ENCODE measurements at places on chromosomes 7 and 10.

DNA sequence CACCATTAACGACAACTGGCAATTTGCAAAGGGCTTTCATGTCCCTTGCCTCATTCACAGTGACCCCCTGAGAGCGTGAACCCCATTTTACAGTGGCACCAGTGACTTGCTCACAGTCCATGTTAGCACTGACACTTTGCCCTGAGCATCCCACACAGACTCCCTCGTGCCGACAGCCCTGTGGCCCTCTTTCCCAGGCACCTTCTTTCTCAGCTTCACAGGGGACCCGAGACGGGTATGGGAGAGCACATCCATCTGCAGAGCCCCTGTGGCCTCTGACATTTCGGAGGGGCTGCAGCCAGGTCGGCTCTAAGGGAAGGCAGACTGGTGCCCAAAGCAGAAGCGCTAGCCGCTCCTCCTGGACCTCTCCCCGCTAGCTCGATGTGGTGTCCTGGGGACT, 10.8 kb downstream of the LOXL4 start:
- no peaks in the 10 kb centered on the region for H3K27me3 ChIP-seq
- DNase-seq, result no peak
- peaks cover 6% of the 10 kb centered on the region for H3K36me3 ChIP-seq
- peak overlapping the region; percentile 5 for H3K27ac ChIP-seq
- H3K4me3 ChIP-seq, result no peak overlapping the region
- no peaks in the 10 kb centered on the region for H3K4me1 ChIP-seq

GRCh38 chr7:128422037-128422436, 12.3 kb upstream of the IMPDH1 start:
- no peak overlapping the region for H3K4me3 ChIP-seq
- H3K27me3 ChIP-seq, result no peaks in the 10 kb centered on the region
- H3K36me3 ChIP-seq, result no peaks in the 10 kb centered on the region
- no peak for DNase-seq
- H3K4me1 ChIP-seq, result peaks cover 9% of the 10 kb centered on the region

GRCh38 chr10:100828738-100829096, 83.3 kb downstream of the PAX2 start:
- H3K36me3 ChIP-seq, result no peaks in the 10 kb centered on the region
- peaks cover 54% of the 10 kb centered on the region for H3K27me3 ChIP-seq
- H3K4me3 ChIP-seq, result peak overlapping the region; percentile 57
- no peak for DNase-seq

DNA sequence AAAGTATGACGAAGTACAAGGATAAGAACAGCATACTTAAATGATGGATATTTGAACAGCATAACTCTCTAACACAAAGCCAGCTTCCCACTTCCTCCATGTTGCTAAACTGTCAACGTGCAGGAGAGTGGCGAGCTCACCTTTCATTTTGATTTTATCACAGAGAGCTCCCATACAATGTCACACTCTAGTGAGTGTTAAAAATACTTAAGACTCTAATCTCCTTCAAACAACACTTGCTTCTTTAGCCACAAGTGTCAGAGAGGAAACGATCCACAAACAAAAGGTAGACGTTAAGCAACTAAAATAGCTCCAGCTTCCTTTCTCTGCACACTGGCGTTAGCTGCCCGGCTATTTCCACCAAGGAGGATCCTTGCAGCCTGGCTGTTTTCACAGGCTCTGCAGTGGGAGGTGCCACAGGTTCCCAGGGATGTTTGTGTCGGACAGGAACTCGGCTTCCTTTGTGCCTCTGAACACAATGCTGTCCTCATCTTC, 194.6 kb downstream of the COBL start:
- H3K27me3 ChIP-seq, result no peaks in the 10 kb centered on the region
- no peaks in the 10 kb centered on the region for H3K4me1 ChIP-seq
- H3K36me3 ChIP-seq, result no peaks in the 10 kb centered on the region
- H3K27ac ChIP-seq, result no peak overlapping the region
- peak overlapping the region; percentile 27 for H3K4me3 ChIP-seq
- no peak for DNase-seq

- H3K27me3 ChIP-seq, result no peaks in the 10 kb centered on the region
- no peak for DNase-seq
- H3K4me1 ChIP-seq, result no peaks in the 10 kb centered on the region
- no peak overlapping the region for H3K4me3 ChIP-seq
- H3K36me3 ChIP-seq, result no peaks in the 10 kb centered on the region
These were observed 14.2 kb upstream of the ZNF735 start for GRCh38 chr7:64192775-64193174.

GRCh38 chr10:11401264-11402235, 209.9 kb downstream of the USP6NL start:
- H3K36me3 ChIP-seq, result no peaks in the 10 kb centered on the region
- no peak overlapping the region for H3K4me3 ChIP-seq
- H3K4me1 ChIP-seq, result no peaks in the 10 kb centered on the region
- DNase-seq, result no peak

DNA sequence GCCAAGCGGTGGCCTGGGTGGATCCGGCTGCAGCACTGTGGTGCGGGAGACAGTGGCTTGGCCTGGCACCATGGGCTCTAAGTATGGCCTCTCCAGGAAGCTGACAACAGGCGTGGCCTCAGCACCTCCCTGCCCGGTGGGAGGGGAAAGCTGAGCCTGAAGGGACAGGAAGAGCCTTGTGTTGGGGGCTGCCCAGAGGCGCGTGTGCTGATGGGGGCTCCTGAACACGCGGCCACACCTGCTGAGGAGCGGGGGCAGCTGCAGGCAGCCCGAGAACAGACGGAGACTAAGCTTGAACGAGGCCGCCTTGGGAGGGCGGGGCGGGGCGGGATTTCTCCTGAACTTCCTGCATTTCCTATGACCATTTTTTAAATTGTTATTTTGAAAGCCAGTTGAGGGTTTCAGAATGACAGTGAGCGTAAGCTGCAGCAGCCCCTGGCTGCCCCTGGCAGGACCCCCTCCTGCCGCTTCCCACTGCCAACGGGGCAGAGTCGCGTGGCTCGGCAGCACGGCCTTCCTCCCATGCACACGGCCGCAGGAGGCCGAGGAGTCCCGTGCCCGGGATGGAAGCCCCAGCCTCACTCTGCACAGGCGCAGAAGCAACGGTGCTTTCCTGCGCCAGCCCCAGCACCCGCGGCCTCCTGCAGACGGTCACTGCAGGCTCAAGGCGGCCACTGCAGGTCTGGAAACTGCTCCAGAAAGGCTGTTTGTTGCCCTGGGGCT, 43.2 kb downstream of the DPYSL4 start:
- H3K4me1 ChIP-seq, result peaks cover 7% of the 10 kb centered on the region
- no peak for DNase-seq
- no peak overlapping the region for H3K4me3 ChIP-seq
- no peaks in the 10 kb centered on the region for H3K36me3 ChIP-seq
- peaks cover 2% of the 10 kb centered on the region for H3K27me3 ChIP-seq

DNA sequence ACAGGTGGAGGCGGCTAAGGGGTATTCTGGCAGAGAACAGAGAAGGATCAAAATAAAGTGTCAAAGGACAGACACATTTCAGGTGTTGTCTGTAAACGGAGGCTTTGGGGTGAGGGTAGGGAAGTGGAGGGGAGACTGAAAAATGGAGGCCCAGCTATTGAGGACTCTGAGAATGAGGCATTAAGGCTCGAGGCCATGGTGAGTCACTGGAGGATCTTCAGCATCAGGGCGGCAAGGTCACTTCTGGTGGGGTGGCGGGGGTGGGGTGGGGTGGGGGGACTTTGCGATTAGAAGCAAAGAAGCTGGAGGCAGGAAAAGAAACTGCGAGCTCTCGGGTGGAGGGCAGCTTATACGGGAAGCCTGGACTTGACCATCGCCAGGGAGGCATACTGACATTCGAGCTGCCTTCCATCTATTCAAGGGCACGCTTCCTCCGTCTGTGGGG, 58.4 kb upstream of the PCGF5 start:
- peaks cover 48% of the 10 kb centered on the region for H3K27me3 ChIP-seq
- peak overlapping the region; percentile 35 for H3K27ac ChIP-seq
- H3K36me3 ChIP-seq, result no peaks in the 10 kb centered on the region
- DNase-seq, result no peak
- H3K4me3 ChIP-seq, result peak overlapping the region; percentile 67

DNA sequence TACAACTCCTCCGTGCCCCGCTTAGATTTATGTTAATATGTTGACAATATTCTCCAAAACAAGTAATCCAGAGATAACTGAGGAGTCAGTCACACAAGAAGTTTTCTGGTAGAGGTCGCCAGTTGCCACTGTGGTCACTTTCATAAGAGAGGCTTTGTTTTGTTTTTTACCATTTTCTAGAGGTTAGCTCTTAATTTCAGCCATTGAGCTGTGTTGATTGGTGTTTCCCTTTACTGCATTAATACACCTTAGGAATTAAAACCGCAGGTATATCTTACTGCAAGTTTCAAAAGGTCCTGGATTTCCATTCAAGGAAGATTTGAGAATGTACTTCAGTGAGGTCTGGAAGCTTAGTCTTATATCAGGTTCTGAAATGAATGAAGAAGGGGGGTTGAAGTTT, 3.5 kb downstream of the BMI1 start:
- peaks cover 43% of the 10 kb centered on the region for H3K4me1 ChIP-seq
- peaks cover 38% of the 10 kb centered on the region for H3K27me3 ChIP-seq
- no peak for DNase-seq

- no peaks in the 10 kb centered on the region for H3K27me3 ChIP-seq
- H3K36me3 ChIP-seq, result peaks cover 31% of the 10 kb centered on the region
- no peak for DNase-seq
- H3K4me3 ChIP-seq, result no peak overlapping the region
- H3K27ac ChIP-seq, result no peak overlapping the region
These were observed 23.7 kb downstream of the PTEN start for GRCh38 chr10:87887146-87887545.

DNA sequence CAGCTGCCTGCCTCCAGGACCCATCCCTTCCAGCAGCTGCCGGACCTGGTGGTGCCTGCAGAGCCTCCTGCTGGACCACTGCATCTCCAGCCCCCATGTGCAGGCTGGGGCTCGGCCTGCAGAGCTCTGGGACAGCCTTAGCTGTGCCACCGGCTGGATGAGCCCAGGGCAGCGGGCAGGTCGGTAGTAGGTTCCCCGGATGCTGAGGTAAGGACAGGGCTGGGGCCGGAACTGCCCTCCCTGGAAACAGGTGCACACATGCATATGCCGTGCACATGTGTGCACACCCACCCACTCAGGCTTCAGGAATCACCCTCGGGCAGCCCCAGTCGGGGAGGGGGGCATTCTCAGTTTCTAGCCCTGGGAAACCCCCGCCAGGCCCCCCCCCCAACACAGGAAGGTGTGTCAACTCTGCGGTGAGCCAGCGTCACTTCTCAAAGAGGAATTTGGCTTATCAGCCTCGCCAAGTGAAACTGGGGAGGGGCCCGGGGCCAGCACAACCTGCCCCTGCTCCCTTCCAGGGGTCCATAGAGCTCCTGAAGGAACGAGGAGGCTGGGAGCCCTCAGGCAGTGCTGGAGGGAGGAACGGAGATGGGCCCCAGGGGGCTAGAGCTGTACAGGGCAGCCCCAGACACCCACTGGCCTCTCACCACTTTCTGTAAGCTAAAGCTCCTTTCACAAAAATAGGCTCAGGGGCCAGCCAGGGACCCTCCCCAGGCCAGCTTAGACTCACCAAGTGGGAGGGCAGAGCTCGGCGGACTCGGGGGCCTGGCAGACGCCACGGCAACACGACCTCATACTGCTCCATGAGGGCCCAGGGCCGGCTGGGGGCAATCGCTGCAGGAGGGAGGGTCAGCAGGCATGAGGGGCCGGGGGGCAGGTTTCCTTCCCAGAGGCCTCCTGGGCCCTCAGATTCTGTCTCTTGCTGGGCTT, 1.7 kb downstream of the ADAM8 start:
- H3K4me3 ChIP-seq, result no peak overlapping the region
- DNase-seq, result no peak
- no peak overlapping the region for H3K27ac ChIP-seq
- no peaks in the 10 kb centered on the region for H3K36me3 ChIP-seq

DNA sequence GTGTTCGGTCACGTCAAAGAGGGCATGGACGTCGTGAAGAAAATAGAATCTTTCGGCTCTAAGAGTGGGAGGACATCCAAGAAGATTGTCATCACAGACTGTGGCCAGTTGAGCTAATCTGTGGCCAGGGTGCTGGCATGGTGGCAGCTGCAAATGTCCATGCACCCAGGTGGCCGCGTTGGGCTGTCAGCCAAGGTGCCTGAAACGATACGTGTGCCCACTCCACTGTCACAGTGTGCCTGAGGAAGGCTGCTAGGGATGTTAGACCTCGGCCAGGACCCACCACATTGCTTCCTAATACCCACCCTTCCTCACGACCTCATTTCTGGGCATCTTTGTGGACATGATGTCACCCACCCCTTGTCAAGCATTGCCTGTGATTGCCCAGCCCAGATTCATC, 6.5 kb downstream of the PPIF start:
- no peak for DNase-seq
- no peak overlapping the region for H3K27ac ChIP-seq
- H3K4me3 ChIP-seq, result no peak overlapping the region
- peaks cover 6% of the 10 kb centered on the region for H3K4me1 ChIP-seq

- no peak for DNase-seq
- peaks cover 24% of the 10 kb centered on the region for H3K27me3 ChIP-seq
- no peak overlapping the region for H3K27ac ChIP-seq
- no peaks in the 10 kb centered on the region for H3K36me3 ChIP-seq
- H3K4me1 ChIP-seq, result peaks cover 6% of the 10 kb centered on the region
These were observed 438.5 kb downstream of the GRID1 start for GRCh38 chr10:85927952-85928665.
